Activated CD8-positive, alpha-beta memory T cell treated with anti-CD3 and anti-CD28 coated beads, Interleukin-2, amount 50 U/mL, for 48 hours (primary cell): ENCODE measurements at places on chromosomes 5 and 9.

DNA sequence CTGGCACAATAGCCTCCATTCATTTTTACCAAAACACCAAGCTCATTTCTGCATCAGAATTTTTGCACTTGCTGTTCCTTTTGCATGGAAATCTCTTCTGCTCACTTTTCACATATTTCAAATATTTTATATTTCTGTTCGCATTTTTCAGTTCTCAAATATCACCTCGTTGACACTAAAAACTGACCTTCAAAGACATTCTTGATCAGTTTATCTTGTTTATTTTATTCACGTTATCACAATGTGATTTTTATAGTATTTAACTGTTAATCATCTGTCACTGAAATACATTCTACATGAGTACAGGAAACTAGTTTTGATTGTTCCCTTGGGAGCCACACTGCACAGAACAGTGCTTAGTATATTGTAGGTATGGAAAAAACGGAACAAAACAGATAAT lies 29.6 kb downstream of the CDH10 start:
- no peak for DNase-seq

GRCh38 chr5:73912821-73913271 lies 286.9 kb downstream of the ARHGEF28 start:
- no peak for DNase-seq

DNA sequence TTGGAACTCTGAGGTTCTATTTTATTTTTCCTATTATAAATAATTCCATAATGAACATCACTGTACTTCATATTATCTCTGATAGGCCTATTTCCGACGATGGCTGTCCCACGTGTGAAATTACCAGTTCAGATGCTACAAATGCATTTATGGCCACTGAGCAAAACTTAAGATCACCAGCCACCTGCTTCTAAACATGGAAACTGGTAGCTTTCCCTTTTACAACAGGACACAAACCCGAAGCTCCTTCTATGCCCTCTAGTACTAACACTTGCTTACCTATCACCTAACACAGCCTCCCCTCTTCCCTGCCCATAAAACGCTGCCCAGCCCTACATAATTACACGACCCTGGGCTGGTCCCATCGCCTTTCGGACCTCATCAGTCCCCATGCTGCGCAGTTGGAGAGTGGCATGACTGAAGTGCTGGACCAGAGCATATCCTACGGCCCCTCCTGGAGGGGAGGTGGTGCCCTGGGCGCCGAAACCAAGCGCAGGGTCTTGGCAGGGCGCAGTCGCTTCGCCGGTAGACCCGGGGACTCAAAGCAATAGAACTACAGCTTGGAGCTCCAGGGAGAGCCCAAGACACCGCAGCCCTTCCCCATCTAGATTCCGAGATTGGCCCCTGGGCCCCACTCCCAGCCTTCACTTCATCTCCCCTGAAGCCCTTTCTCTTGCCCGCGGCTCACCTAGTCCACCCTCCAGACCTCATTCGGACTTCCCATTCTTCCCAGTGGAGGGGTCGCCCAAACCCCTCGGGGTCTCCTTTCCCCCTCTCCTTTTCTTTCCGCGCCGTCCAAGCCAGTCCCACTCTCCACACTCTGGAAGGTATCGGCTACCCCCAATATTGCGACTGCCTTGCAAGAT lies 1.0 kb upstream of the SAP30L start:
- peak; percentile 63 for DNase-seq

- DNase-seq, result no peak
Observed at GRCh38 chr9:117763314-117763713, 59.1 kb downstream of the TLR4 start.

- no peak for DNase-seq
Observed at GRCh38 chr9:136969774-136970173, 7.5 kb upstream of the PTGDS start.

GRCh38 chr9:96141666-96142065 lies 160.3 kb downstream of the HSD17B3 start:
- DNase-seq, result no peak

DNA sequence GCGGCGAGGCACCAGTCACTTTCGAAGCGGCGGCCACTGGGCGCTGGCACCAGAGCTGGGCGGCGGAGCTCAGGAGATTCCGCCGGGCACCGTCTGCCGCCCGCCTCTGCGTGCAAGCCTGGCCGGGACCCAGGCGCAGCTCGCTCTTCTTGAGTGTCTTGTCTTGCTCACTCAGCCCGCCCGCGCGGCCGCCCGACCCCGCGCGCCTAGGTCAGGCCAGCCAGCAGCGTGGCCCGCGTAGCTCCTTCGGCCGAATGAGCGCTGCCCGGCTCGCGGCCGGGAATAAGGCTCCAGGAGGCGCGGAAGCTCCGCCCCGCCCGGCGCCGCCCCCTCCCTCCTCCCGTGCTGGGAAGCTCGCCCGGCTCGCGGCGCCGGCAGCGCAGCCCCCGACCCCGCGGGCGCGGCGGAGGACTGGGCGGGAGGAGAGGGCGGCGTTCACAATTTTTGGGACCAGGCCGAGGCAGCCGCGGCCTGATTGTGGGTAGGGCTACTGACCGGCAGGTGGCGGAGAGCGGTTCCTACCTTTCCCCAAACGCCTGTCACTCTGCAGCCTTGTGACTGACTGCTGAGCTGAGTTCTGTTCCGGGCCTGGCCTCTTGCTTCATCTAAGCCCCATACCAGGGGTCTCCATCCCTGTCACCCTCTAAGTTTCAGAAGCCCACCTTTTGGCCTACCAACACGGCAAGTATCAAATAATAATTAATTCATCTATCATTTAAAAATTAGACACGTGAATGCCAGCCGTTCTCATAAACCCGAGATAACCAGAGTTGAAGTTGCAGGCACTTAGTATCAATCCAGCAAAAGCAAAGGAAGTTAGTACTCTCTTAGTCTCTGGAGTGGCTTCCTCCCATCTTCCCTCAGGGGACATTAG lies at the start of gene HBEGF:
Gene HBEGF, minus strand, starts transcription at position 256 of the 874 bp plus-strand sequence. CDS start 275 bp downstream, outside the sequence.
- peak; percentile 69 for DNase-seq

DNA sequence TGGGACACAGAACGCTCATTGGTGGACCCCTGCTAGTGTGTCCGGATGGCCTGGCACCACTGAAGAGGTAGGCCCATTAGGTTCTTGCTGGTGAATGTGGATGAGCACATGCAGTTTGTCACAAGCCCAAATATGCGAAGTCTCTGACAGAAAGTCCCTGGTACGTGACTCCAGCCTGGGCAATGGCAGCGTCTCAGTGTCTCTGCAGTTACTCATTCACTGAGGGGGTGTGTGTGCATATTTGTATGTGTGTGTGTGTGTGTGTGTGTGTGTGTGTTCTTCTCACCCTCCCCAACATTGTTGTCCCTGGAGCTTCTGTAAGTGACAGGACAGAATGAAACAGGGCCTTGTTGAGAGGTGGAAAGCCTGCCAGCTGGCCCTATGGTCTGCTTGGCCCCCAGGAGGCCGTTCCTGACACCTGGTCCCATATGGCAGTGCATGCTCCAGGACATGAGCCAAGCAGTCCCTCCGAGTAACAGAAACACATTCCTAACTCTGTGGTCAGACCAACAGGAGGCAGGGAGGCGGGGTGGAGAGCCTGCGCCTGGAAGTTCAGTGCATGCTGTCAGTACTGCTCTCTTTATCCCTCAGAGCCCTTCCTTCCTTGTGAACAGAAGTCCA lies 169.9 kb downstream of the SLC28A3 start:
- no peak for DNase-seq

- DNase-seq, result no peak
Observed at GRCh38 chr5:36436306-36436705, 134.6 kb upstream of the RANBP3L start.

DNA sequence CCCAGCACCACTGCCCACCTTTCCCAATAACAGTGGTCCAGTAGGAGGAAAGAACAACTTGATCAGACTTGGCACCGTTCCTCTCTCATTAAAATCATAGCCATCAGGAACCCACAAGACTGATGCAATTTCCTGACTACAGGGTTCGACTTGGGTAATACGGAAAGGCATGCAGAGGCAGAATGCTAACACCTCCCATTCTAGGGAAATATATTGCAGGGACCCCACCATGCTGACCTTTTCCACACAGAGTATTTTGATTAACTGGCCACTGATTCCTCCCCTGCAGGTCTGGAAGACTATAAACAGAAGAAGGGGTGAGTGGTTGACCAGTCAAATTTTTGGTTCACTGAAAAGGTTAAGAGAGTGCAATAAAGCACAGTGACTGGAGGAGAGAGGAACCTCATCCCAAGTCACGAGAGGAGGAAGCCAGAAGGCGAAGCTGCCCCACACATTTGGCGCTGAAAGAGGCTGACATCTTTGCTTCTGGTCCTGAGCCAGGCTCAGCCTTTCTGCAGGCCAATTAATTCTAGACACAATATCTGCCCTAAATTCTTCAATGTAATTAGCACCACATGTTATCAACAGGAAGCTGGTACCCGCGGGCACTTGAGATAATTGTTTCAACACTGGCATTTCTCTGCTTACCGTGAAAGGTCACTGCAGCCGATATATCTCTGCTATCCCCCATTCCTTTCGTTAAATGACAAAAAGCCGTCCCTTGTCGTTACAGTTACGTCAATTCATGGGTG lies 64.7 kb upstream of the SPOCK1 start:
- no peak for DNase-seq

GRCh38 chr5:39049315-39049714 lies 24.9 kb downstream of the RICTOR start:
- DNase-seq, result no peak

GRCh38 chr5:64767959-64768357 lies 533 bp downstream of the SREK1IP1 start:
- DNase-seq, result peak; percentile 62

DNA sequence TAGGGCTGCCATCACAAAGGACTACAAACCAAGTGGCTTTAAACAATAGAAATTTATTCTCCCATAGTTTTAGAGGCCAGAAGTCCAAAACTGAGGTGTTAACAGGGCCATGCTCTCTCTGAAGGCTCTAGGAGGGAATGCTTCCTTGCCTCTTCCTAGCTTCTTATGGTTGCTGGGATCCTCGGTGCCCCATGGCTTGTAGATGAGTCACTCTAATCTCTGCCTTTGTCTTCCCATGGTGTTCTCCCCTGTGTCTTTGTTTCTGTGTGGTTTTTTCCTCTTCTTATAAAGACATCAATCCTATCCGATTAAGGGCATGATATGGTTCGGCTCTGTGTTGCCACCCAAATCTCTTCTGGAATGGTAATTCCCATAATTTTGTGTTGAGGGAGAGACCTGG lies 178.8 kb upstream of the NREP start:
- no peak for DNase-seq

GRCh38 chr5:40906351-40906751 lies 2.9 kb upstream of the C7 start:
- no peak for DNase-seq

DNA sequence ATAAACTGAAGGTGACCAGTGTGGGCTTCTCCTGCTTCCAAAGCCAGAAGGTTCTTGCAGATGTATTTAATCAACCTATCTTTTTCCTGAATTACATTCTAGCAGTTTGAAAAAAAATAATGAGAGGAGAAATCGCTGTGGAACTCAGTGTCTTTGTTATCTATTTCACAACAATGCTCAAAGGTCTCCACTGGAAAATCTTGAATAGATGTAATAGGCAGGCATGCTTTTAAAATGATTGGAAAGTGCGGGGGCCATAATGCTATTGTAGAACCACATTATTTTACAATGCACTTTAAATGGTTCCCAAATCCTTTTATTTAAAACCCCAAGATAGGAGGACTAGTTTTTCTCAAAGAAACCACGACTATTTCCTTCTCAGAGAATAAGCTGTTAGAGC lies 23.3 kb downstream of the ENC1 start:
- DNase-seq, result no peak

- DNase-seq, result no peak
Observed at GRCh38 chr9:29245351-29245750, 1672.1 kb upstream of the C9orf72 start.

DNA sequence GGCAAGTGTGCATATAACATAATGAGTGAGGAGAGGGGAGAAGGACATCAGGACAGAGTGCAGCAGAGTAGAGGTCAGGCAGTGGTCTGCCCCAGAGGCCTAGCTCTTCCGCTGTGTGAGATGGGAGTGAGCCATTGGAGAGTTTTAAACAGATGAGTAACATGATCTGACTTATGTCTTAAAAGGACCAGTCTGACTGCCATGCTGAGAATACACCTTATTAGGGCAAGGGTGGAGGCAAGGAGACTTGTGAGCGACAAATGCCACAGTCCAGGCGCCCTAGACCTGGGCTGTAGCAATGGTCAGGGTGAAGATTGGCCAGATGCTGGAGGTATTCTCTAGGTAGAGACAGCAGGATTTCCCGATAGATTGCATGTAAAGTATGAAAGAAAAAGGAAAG lies 83.1 kb downstream of the WWC1 start:
- no peak for DNase-seq

DNA sequence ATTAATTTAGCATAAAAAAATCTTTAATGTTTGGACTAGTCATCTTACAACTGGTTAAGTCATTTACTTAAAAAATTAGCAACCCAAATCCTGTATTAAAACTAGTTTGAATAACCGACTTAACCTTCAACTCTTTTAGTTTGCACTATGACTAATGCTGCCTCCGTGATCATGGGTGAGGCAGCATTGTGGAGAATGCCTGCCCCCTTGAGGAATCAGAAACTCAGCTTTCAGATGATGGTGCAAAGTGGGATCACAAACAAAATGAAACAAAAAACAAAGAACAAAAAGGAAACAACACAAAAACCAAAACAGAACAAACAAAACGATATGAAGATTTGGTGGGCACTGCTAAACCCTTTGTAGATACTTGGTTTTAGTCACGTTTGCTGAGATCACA lies 127.0 kb upstream of the PALM2AKAP2 start:
- DNase-seq, result no peak

- no peak for DNase-seq
Observed at GRCh38 chr5:169706071-169706470, 69.0 kb downstream of the DOCK2 start.

- DNase-seq, result no peak
Observed at GRCh38 chr5:172835290-172835993, 1.4 kb downstream of the ERGIC1 start.

GRCh38 chr5:154756009-154756867 lies 1.1 kb downstream of the LARP1 start:
- peak; percentile 70 for DNase-seq

- no peak for DNase-seq
Observed at GRCh38 chr5:101600614-101601013, 695.5 kb downstream of the SLCO4C1 start.

GRCh38 chr9:119101048-119101447 lies 268.2 kb downstream of the BRINP1 start:
- no peak for DNase-seq

DNA sequence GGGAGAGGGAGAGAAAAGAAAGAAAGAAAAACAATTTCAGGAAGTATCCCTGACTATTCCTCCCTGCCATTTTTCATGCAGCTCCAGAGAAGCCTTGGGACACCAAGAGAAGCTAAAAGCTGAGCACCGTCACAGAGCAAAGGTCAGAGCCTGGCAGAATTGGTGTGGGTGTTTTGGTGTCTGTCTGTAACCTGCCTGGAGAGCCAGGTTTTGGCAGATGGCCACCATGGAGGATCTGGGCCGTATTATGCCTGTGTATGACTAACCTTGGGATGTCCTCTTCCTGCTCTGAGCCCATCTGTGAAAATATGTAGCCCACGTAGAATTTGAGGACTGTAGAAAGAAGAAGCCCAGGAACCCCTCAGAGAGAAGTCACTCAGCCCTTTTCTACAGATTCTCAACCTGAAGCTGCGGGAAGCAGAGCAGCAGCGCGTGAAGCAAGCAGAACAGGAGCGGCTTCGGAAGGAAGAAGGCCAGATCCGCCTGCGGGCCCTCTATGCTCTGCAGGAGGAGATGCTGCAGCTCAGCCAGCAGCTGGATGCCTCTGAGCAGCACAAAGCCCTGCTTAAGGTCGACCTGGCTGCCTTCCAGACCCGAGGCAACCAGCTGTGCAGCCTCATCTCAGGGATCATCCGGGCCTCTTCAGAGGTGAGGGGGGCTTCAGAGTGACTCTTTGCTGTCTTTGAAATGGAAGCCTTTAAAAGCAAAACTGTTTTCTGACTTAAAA lies 18.8 kb downstream of the GLE1 start:
- no peak for DNase-seq

- DNase-seq, result no peak
Observed at GRCh38 chr9:134219646-134220060, 55.3 kb upstream of the RNU6ATAC start.
